ENCODE measurements at places on chromosomes 3 and 15. TPM values are rescaled to one million over a fixed set of nuclear protein-coding genes. Genes with fewer than 3 reads are reported as not detected.

- DNase-seq = no peak
- H3K36me3 ChIP-seq = no peaks in the 10 kb centered on the region
- H3K4me3 ChIP-seq = peak overlapping the region; percentile 11
- H3K27ac ChIP-seq = no peak overlapping the region
Observed at GRCh38 chr15:55499151-55499550, 8.9 kb downstream of the DNAAF4 start.

DNA sequence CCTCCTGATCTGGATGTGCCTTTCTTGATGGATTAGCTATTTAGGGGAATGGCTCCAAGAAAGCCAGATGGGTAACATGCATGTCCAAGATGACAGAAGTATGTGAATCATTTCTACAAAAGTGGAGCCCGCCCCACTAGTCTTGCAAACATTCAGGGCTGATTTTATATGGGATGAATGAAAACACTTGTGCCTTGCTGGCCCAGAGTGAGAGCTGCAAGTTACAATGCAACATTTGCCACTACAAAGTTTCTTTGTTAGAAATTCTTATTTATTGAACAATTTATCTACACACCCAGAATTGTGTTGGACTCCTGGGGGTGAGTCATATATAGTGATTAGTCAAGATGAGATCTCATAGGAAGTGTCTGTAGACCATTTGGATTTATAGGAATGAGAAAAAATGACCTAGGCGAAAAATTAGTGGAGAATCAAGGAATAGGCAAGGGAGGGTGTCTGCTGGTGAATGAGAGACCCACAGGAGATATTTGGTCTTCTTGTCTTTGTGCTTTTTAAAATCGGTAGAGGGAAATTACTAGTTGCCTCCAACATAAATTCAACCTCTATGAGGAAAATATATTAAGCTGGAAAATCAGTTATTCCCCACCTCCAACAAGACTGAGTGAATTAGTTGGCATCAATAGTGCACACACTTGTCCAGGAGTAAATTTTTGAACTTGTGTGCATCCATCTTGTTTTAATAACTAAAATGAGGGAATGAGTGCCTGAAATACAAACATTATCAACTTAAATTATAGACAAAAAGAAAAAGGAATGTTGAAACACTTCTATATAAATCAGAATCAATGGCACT, 53.5 kb upstream of the DCBLD2 start:
- H3K27ac ChIP-seq = no peak overlapping the region
- no peak overlapping the region for H3K4me3 ChIP-seq
- no peak for DNase-seq
- H3K4me1 ChIP-seq = no peaks in the 10 kb centered on the region
- H3K27me3 ChIP-seq = no peaks in the 10 kb centered on the region
- H3K36me3 ChIP-seq = peaks cover 7% of the 10 kb centered on the region

GRCh38 chr15:86608461-86609205, 529.0 kb downstream of the AGBL1 start:
- no peak overlapping the region for H3K4me3 ChIP-seq
- H3K27ac ChIP-seq = no peak overlapping the region

DNA sequence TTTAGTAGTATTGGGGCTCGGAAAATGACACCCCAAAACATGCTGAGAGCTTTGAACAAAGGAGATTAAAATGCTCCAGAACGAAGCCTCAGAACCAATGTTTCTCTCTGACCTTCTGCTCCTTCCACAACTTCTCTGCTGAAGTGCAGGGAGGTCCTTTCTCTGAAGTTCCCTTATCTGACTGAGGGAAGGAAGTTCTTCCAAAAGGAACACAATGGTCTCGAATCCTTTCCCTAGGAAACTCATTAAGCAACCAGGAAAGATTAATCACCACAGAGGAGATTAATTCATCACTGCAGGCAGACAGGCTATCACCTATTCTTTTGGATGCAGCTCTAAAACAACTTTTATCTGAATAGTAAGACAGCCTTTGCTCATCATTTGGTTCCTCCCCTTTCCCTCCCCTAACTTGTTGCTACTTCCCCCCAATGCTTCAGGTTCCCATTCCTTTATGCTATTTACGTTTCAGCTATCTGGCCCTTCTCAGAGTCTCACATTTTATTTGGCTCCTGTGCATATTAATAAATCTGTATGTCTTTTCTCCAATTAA, 18.2 kb upstream of the WDR49 start:
- DNase-seq = no peak
- H3K27me3 ChIP-seq = no peaks in the 10 kb centered on the region
- peaks cover 22% of the 10 kb centered on the region for H3K36me3 ChIP-seq
- no peak overlapping the region for H3K4me3 ChIP-seq
- H3K4me1 ChIP-seq = no peaks in the 10 kb centered on the region

DNA sequence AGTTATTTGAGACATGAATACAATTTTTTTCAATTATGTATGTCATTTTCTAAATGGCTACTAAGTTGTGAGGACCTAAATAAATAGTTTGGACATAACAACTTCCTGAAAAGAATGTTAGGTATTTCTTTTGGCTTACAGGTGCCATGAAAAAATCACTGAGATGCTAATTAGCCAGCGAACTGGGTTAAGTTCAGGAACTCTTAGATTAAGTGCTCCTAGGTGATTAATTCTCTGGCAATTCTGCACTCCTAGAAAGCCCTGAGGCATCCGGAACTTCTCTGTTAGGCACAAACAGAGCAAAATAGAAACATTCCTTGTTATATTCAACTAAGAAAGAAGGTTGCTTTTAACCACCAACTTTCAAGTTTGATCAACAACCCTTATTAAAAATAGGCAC, 192.3 kb downstream of the STAG1 start:
- H3K4me3 ChIP-seq = no peak overlapping the region
- H3K27me3 ChIP-seq = peaks cover 2% of the 10 kb centered on the region
- H3K36me3 ChIP-seq = peaks cover 4% of the 10 kb centered on the region

DNA sequence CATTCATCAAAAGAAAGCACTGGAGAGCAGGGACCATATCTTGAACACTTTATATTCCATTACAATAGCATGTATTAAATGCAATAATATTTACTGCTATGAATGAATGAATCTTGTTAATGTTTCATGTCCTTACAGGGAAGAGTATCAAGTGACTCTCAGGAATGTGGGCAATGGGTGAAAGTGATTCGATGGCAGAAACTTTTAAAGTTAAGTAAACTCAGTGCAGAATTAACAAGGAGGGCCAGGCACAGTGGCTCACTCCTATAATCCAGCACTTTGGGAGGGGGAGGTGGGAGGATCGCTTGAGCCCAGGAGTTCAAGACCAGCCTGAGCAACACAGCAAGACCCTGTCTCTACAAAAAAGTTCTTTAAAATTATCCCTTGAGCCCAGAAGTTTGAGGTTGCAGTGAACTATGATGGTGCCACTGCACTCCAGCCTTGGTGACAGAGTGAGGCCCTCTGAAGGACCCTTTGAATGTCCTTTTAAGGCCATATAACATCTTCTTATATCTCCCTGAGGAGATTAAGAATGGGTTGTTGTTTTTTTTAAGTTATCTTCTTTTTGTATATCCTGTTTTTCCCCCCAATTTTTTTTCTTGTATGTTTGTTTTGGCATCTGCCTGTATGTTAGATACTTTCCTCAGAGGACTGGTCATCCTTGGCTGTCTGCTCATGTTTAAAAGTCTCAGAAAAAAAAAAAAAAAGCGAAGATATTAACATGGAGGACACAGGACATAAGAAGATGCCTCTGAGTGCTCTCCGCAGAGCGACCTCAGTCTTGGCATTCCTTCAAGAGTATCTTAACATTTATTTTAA, 9.6 kb upstream of the FSIP1 start:
- peak overlapping the region; percentile 52 for H3K4me3 ChIP-seq
- H3K27ac ChIP-seq = no peak overlapping the region
- no peak for DNase-seq
- peaks cover 20% of the 10 kb centered on the region for H3K4me1 ChIP-seq
- H3K36me3 ChIP-seq = no peaks in the 10 kb centered on the region

DNA sequence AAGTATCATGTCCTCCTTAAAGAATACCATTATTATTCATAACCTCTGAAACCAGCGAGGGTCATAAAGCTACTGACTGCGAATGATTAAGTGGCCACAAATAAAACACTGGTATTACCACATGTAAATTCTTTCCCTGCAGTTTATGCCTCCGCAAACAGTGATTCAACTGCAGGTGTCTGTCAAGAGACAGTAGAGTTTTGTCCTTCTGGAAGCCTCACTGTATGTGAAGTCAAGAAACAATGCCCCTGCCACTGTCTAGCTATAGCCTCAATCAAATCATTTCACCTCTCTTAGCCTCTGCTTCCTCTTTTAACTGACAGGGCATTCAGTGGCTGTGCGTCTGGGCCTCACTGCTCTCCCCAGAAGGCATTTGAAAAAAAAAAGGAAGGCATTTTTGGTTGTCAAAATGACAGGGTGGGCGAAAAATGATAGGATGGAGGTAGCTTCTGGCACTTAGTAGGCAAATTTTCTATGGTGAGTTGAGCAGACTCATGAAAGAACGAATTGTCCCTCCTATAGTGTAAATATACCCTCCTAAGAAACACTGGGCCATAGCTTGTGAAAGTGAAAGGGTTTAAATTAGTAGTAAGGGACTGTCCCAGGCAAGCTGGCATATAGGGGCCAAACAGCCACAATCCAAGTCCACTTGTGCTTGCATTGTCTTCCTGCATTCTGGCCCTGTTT, 66.7 kb downstream of the FILIP1L start:
- H3K27me3 ChIP-seq = peaks cover 3% of the 10 kb centered on the region
- no peaks in the 10 kb centered on the region for H3K36me3 ChIP-seq
- no peak overlapping the region for H3K4me3 ChIP-seq
- H3K4me1 ChIP-seq = peaks cover 35% of the 10 kb centered on the region
- no peak overlapping the region for H3K27ac ChIP-seq

DNA sequence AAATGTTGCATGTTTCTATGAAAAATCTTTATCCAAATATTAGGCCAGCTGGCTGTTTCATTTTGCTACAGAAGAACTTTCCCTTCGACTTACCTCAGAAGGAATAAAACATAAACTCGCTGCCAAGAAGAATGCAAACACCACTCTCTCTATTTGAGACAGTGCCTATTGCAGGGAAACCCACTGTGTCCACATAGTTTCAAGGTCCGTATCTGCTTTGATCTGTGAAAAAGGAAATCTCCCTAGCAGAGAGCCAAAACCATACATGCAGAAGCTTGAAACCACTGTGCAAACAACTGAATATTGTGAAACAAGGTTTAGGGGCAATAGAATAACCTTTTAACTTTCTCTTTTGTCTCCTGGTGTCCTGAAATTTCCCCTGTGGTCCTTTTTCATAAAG, 35.0 kb upstream of the CAPN7 start:
- H3K4me3 ChIP-seq = no peak overlapping the region
- H3K27ac ChIP-seq = no peak overlapping the region
- peaks cover 9% of the 10 kb centered on the region for H3K36me3 ChIP-seq
- H3K27me3 ChIP-seq = no peaks in the 10 kb centered on the region

GRCh38 chr15:57150066-57150865, 226.0 kb upstream of the CGNL1 start:
- H3K4me1 ChIP-seq = peaks cover 15% of the 10 kb centered on the region
- no peak for DNase-seq
- no peaks in the 10 kb centered on the region for H3K36me3 ChIP-seq
- peaks cover 3% of the 10 kb centered on the region for H3K27me3 ChIP-seq
- no peak overlapping the region for H3K27ac ChIP-seq
- no peak overlapping the region for H3K4me3 ChIP-seq

DNA sequence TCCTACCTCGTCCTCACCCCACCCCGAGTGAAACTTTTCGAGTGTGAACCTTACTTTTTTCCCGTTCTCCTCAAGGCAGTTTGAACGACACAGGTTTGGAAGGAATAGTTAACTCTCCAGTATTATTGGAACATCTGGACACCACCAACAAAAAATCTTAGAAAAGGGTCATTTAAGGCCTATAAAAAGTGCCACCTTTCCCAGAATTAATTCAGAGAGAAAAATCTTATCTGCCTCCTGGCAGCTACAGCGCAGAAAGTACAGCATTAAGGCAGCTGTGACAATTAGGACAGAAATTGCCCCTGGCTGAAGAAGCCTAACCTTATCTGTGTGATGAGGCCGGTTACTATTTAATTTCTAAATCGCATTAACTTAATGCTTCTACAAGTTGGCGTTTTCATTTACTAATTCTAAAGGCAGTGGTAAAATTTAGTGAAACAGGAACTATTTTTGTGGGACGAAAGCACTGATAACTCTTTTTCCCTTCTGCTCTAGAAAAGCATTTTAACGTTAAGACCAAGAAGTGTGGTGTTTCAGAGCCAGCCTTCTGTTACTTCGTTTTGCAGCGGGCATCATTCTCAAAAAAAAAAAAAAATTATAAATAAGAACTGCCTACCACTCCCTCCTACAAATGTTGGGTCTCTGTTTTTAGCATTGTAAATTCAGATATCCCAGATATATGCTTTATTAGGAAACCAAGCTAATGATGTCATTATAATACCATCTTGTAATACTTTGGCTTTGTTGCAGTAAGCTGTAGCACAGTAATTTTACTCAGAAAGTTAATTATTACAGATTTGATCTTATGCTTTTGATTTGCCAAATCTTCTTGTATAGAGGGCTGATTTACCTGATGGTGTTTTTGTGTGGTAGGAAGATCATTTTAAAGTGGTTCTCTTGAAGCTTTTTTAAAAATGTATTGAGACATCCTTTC, 1.4 kb downstream of the ATP11B start:
- H3K27me3 ChIP-seq = peaks cover 4% of the 10 kb centered on the region
- peak overlapping the region; percentile 59 for H3K27ac ChIP-seq
- DNase-seq = no peak
- H3K36me3 ChIP-seq = no peaks in the 10 kb centered on the region

- H3K4me3 ChIP-seq = no peak overlapping the region
- H3K4me1 ChIP-seq = no peaks in the 10 kb centered on the region
- no peaks in the 10 kb centered on the region for H3K36me3 ChIP-seq
- H3K27ac ChIP-seq = no peak overlapping the region
Observed at GRCh38 chr15:66850078-66850991, 148.3 kb downstream of the SMAD6 start.

- no peak for DNase-seq
- H3K36me3 ChIP-seq = no peaks in the 10 kb centered on the region
- H3K4me1 ChIP-seq = peaks cover 21% of the 10 kb centered on the region
- peaks cover 4% of the 10 kb centered on the region for H3K27me3 ChIP-seq
- no peak overlapping the region for H3K27ac ChIP-seq
- H3K4me3 ChIP-seq = no peak overlapping the region
Observed at GRCh38 chr3:30643763-30644462, 37.5 kb downstream of the TGFBR2 start.

DNA sequence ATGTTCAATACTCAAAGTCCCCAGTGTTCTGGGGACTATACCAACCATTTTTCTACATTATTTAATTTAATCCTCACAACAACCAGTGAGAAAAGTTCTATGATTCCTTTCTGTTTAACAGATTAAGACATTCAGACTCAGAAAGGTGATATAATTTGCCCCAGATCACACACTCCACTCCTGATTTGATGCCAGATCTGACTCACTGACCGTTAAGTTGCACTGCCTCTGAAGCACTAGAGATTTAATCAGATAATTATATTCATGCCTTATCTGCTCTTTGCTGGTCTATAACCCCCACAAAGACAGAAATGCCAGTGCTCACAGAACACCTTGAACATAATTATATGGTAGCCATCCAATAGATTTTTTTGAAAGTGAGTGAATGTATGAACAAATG, 501.0 kb downstream of the IGSF11 start:
- DNase-seq = no peak
- no peaks in the 10 kb centered on the region for H3K27me3 ChIP-seq
- H3K36me3 ChIP-seq = no peaks in the 10 kb centered on the region
- H3K4me3 ChIP-seq = no peak overlapping the region
- peaks cover 5% of the 10 kb centered on the region for H3K4me1 ChIP-seq

MED12L gene
- total RNA-seq = 7.8 TPM

ADGRG7 gene
- total RNA-seq = not detected

TRPM1 gene
- not detected for total RNA-seq

TBC1D21 gene
- not detected for total RNA-seq

SHQ1 gene
- 14.4 TPM for total RNA-seq

CEMIP gene
- total RNA-seq = 0.25 TPM

MASP1 gene
- total RNA-seq = 1.7 TPM

GOLGA8J gene
- total RNA-seq = not detected

CHRD gene
- 47.1 TPM for total RNA-seq

STXBP5L gene
- total RNA-seq = 54.7 TPM

FSIP1 gene
- total RNA-seq = 1.5 TPM

PIF1 gene
- 8.6 TPM for total RNA-seq

Measured in glutamatergic neuron (in vitro differentiated cells).